Activated T-helper 17 cell treated with anti-CD3 and anti-CD28 coated beads, Interleukin-2, amount 50 U/mL, for 72 hours (primary cell): ENCODE measurements at places on chromosomes 5 and 9. TPM values are rescaled to one million over a fixed set of nuclear protein-coding genes. Genes with fewer than 3 reads are reported as not detected.

GRCh38 chr5:368183-369084 lies 46.9 kb downstream of the AHRR start:
- ATAC-seq, result peak; percentile 8

GRCh38 chr9:4465910-4466309 lies 24.4 kb upstream of the SLC1A1 start:
- no peak for ATAC-seq

DNA sequence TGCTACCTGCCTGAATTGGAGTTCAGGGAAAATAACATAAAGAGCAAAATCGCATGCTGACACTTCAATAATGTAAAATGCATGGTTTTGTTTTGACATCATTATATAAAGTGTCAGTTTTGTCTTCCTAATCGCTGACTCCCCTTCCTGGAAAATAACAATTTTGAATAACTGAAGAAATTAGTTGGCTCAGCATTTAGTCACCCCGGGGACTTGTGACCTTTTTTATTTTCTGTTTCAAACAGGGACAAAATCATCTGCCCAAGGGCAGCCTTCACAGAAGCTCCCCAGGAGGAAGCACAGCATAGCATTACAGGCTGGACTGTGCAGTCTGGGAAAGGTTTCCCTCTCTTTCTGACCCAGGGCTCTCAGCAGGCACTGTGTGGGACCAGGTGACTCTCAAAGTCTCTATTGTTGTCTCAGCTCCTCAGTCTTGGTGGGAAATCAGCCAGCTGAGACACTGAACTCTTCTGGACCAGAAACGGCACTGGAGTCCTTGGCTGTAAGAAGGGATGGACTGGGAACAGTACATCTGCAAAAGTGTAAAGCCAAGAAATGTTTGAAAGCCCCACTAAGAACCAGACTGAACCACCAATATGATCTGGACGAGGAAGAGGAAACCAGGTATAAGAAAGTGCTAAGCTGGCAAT lies 671.3 kb upstream of the KLF4 start:
- ATAC-seq, result no peak

DNA sequence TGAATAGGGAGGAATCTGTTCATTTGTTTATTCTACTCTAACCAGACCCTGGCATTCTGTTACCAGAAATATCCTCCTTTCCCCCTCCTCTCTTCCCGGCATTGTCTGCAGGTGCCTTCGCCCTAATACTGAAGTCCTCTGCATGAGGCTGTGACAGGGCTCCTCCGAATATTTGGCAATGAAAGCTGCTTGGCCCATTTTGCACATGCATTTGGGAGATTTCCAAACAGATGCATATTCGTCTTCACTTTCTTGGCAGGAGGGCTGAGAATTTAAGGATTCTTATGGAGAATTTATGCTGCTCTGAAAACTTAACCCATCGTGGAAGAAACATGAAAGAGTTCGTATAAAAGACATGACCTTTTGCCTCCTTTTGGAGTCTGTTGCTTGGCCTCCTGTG lies 484.0 kb downstream of the ZNF608 start:
- no peak for ATAC-seq

DNA sequence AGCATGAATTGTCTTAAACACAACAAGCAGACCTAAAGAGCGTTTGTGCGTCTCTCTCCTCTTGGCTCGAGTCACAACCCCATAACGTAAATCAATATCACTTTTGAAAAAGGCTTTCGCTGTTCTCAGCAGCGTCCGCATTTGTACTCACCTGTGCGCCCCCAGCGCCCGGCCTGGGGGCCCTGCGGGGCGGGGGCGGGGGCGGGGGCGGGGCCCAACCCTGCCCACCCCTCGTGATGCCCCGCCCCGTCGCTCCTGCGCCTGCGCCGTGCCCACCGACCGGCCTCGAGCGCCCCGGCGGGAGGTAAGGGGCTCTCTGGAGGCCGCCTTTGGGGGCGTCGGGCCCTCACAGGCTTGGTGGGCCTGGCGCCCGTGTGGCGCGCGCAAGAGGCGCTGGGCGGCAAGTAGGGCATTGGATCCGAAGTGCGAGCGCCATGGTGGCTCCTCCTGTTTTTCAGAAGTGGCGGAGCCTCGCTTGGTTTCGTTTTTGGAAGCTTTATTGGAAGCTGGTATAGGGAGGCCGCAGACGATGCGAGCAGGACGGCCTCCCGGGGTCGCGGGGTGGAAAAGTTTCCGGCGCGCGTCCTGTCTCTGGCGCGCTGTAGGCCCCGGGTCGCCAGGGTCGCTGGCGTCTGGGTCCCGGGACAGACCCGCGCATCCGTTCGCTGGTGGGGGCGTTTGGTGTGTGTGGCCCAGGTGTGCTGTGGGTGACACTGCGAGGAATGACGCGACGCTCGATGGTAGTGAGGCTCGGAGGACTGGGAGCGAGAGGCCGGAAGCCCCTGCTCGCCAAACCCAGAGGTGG lies at the start of gene STX17:
TSS of gene STX17 (plus strand) at position 252 of the 805 bp plus-strand sequence. CDS start 8,586 bp downstream, outside the sequence.
- ATAC-seq, result peak; percentile 93

GRCh38 chr5:775961-776861 lies 8.3 kb downstream of the ZDHHC11B start:
- no peak for ATAC-seq

GRCh38 chr5:95958310-95959014 lies 3.2 kb downstream of the ELL2 start:
- no peak for ATAC-seq

GRCh38 chr9:136484153-136485048 lies 1.6 kb upstream of the SEC16A start:
- no peak for ATAC-seq

DNA sequence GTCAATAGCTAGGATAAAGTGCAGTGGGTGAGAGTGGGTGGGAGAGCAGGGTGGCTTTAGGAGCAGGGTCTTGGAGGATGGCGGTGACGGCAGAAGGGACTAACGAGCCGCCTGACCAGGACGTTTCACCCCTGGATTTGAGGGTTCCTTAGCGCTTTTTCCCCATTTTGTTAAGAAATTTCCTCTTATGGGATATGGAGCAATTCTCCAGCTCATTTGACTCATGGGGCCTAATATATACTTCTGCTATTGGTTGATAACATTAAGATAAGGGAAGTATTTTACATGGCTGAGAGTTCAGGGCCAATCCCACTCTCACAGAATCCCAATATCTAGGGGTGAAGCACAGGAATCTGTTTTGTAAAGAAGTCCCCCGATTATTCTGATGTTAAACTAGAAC lies 17.6 kb downstream of the CD180 start:
- no peak for ATAC-seq

- no peak for ATAC-seq
These were observed 170.7 kb upstream of the RASEF start for GRCh38 chr9:83233647-83234046.

DNA sequence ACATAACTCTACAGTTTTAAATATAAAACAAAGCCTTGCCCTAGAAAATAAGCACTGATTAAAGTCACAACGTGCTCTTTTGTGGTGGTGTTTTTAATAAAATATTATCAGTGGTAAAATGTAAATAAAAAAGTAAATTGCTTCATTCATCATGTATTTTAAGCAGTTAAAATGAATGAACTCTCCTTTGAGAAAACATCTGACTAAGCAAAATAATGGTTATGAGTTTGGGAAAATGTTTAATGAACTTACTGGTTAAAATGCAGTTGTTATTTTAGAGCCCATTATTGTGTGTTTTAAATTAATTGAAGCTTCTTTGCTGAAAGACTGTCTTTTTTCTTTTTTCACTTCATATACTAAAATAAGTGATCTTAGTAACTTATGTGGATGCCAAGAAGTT lies 1007.5 kb upstream of the ARRDC3 start:
- no peak for ATAC-seq

- no peak for ATAC-seq
These were observed 74.3 kb upstream of the STXBP1 start for GRCh38 chr9:127537792-127538191.

DNA sequence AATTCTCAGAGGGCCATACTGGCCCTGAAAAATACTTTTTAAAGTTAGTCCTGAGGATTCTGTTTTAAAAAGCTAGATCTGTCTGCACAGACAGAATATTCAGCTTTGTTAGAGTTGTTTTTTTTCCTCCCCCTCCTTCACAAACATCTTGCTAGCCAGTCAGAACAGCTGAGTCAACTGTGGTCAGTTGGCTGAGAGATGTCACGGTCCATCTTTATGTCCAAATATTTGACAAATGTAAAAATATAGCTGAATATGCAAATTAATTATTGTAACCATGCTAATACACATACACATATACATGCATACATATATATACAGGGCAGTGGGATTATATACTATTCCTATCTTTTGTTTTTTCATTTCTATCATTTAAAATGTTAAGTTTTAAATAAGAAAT lies 33.9 kb downstream of the UNC13B start:
- ATAC-seq, result no peak

- ATAC-seq, result no peak
These were observed 157.2 kb upstream of the ATP10B start for GRCh38 chr5:161009194-161009593.

GRCh38 chr5:126271141-126271540 lies 152.1 kb upstream of the GRAMD2B start:
- ATAC-seq, result no peak

- ATAC-seq, result no peak
These were observed 9.4 kb upstream of the HAVCR1 start for GRCh38 chr5:157068339-157068738.

DNA sequence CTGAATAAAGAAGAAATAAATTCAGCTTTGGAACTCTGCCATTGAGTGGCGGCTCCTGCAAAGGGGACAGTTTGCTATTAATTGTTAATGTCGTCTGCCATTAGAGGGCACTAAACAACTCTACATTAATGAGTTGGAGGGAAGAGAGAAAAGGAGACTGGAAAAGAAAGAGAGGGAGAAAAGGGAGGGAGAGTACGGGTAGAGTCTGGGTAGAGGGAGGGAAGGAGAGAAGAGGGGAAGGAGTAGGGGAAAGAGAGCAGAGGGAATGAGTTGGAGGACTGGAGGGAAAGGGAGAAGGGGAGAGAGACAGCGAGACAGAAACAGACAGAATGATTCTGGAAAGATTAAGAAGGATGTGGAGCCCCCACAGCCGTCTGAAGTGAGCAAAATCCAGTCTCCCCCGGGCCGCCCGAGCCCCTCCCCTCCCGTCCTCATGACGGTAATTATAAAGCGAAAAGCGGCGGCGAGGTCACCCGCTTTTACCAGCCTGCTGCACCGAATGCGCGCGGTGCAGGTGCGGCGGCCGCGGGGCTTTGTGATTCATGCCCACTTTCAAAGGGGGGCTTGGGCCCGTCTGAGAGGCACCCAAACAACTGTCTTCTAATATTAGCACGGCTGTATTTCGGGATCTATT lies 1.9 kb upstream of the FST start:
- peak; percentile 23 for ATAC-seq

- ATAC-seq, result no peak
These were observed 10.3 kb downstream of the RHOBTB3 start for GRCh38 chr5:95741458-95741857.

GRCh38 chr5:59597690-59598546 lies 295.6 kb downstream of the PDE4D start:
- ATAC-seq, result no peak

GRCh38 chr9:113484258-113484730 lies 20.8 kb downstream of the RGS3 start:
- ATAC-seq, result no peak

Gene FAM221B
- not detected for total RNA-seq

Gene GLDC
- 19.4 TPM for total RNA-seq

Gene SLC6A19
- total RNA-seq, result not detected

Gene PCDHB10
- total RNA-seq, result not detected

Gene TNFSF8
- 17.2 TPM for total RNA-seq

Gene TRPM3
- total RNA-seq, result not detected

Gene C7
- total RNA-seq, result not detected

Gene SLC34A1
- 0.56 TPM for total RNA-seq

Gene CLTA
- total RNA-seq, result 69.3 TPM
